ENCODE measurements at places on chromosomes 11 and 22.

- DNase-seq: no peak
These were observed 1339.8 kb downstream of the LRRC4C start for GRCh38 chr11:40119661-40120060.

- DNase-seq: no peak
These were observed 9.4 kb downstream of the DGCR8 start for GRCh38 chr22:20089226-20089976.

DNA sequence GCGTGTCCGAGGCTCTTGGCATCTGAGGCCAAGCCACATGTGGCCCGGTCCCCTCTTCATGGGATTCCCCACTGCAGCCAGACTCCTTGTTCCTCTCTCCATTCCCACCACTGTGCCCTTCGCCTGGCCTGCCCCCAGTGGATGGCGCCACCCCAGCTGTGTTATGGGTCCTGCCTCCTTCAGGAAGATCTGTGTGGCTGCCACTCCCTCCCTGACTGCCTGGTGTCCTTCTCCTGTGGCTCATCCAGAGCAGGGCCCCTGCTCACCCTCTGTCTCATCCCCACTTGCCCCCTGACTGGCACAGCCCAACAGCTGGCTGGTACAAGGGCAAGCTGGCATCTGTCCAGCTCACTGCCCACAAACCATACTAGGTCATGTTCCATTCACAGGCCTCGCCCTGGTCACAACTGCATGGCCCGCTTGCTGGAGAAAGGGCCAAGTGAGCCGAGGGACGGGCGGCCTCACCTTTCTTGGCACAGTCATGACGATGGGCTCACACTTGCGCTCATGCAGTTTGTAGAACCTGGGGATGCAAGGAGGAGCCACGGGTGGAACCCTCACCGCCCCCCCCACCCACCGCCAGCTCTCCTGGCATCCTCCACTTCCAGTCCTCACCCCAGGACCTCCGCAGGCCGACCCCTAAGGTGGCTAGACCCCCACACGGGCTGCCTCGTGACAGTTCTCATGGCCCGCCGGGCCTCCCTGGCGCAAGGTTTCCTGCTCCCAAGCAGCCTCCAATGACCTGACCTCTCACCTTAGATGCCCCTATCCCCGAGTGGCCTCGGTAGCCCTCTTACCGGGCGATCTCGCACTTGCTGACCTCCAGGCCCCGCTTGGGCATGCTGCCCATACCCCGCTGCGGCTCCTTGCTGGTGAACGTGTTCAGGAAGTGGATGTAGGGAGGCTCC is 2.1 kb upstream of the PTPRCAP start:
- DNase-seq: no peak

DNA sequence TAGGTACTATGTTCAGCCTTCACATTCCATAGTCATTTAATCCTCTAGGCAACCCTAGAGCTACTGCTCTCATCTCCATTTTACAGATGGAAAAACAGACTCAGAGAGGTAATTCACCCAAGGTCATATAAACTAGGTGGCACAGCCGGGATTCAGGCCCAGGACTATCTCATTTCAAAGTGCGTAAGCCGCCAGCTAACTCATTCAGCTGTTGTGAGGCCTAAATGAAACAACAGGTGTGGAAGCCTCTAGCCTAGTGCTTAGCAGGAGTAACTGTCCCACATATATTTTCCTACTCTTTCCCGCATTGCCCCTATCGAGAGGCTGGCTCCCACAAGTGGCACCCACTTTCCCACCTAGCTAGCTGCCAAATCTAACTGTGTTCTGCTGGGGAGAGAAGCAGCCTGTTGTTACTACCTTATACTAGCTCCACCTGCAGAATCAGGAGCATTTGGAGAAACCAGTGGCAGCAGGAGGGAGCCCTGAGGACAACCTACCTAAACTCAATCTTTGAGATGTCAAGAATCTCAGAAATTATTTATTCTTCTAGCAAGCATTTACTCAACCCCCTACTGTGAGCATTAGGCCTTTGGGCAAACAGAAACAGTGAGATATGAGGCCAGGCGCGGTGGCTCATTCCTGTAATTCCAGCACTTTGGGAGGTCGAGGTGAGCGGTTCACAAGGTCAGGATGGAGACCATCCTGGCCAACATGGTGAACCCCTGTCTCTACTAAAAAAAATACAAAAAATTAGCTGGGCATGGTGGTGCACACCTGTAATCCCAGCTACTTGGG is 20.9 kb downstream of the PRG3 start:
- no peak for DNase-seq

DNA sequence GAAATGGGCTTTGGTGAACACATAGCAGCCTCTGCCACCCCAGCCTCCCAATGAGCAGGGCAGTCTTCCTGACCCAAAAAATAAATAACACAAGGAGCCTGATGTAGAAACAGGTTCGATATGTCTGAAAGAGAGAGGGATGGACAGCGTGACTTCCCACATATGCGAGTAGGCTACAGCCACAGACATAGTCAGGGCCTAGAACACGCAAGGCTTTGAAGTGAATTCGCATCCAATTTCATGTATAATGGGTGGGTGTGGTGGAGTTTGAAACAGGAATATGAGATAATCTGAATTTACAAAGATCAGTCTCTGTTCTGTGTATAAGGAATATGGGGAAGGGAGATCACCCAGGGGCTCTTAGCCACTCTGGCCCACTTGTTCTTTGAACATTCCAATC is 74.4 kb downstream of the DBX1 start:
- DNase-seq: no peak

GRCh38 chr22:37462983-37463382 is 23.2 kb downstream of the MFNG start:
- DNase-seq: no peak

- DNase-seq: no peak
These were observed 192.6 kb upstream of the PITPNB start for GRCh38 chr22:28111501-28112189.

DNA sequence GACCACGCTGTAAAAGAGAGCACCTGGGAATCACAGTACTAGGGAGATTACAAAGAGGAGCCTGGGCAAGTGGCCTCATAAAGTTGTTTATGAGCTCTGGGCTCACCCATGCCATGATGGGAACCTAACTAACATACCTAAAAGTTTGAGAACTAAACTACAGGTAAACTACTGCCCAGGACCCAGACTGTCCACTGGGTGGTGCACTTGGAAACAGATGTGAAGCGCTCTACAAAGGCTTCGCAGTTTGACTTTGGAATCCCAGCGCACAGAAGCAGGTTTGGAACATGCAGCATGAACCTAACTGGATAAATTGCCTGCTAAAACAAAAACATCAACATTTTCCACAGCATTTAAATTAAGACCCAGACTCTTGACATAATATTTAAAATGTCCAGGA is 418.6 kb downstream of the FAM181B start:
- DNase-seq: no peak

- DNase-seq: no peak
These were observed 34.4 kb upstream of the PPARA start for GRCh38 chr22:46115755-46116490.

DNA sequence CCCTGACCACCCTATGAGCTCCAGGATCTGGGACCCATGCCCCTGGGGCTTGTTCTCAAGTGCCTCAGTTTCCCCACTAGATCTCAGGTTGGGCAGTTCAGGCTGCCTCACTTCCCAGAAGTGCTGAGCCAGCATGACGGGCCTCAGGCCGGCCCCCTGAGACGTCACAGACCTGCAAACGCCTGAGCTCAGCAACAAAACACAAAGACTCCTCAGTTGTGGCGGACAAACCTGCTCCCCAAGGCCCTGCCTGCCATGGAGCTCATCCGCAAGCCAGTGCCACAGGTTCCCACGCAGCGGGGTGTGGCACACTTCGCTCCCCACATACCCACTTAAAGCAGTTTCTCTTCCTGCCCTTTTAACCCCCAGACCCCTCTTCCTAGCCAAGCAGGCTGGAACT is 45.2 kb downstream of the NECTIN1 start:
- no peak for DNase-seq

DNA sequence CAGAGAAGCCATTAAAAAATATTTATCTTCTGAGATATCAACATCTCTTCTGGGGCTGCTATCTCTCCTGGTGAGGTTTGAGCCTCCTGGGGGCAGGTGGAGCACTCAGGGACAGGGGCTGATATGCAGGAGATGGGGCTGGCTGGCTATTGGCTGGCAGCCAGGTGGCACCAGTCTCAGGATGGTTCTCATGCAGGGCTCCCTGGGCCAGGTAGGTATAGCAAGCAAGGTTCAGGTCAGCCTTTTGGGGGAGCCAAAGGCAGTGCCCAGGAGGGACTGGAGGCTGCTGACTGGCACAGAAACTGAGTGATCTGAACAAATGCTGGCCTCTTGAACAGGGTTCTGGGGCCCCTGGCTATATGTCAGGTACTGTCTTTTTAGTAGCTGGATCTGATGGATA is 29.7 kb upstream of the EMSY start:
- no peak for DNase-seq

GRCh38 chr11:31671681-31672080 is 139.4 kb downstream of the PAX6 start:
- no peak for DNase-seq

- no peak for DNase-seq
These were observed 784.5 kb downstream of the BRD1 start for GRCh38 chr22:49042877-49043859.

- DNase-seq: no peak
These were observed 14.6 kb downstream of the MS4A6A start for GRCh38 chr11:60168306-60168705.

GRCh38 chr11:47550288-47551047 is 2.5 kb downstream of the CELF1 start:
- no peak for DNase-seq

DNA sequence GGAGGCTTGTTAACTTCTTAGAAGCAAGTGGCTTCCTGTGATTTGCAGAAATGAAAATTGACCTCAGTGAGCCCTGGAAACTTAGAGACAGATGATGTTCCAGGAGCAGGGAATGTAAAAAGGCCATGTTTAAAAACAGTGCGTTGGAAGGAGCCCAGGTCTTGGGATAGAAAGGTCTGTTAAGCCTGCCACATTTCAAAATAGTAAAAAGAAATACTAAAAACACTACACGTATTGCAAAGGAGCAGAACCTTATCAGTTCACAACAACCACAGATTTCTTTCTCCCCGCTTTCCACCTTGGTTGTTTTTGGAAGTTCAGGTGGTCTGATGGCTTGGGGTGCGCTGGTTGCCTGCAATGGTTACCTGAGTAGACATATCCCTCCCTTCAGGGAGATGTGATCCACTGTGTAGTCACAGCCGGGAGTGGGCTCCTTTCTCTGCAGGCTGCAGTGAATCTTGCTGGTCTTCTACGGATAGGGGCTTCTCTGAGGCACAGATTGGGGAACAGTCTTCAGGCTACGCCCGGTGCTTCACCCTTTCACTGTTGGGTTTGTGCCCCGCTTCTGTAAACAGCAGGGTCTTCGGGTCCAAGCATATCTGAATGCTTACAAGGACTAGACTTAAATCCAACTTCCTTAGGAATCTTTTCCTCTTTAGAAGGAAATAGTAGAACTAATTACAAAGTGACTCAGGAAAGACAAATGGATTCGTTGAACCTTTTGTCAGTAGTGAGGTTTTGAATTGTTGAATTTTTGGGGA is 1.9 kb downstream of the TEAD1 start:
- DNase-seq: no peak

DNA sequence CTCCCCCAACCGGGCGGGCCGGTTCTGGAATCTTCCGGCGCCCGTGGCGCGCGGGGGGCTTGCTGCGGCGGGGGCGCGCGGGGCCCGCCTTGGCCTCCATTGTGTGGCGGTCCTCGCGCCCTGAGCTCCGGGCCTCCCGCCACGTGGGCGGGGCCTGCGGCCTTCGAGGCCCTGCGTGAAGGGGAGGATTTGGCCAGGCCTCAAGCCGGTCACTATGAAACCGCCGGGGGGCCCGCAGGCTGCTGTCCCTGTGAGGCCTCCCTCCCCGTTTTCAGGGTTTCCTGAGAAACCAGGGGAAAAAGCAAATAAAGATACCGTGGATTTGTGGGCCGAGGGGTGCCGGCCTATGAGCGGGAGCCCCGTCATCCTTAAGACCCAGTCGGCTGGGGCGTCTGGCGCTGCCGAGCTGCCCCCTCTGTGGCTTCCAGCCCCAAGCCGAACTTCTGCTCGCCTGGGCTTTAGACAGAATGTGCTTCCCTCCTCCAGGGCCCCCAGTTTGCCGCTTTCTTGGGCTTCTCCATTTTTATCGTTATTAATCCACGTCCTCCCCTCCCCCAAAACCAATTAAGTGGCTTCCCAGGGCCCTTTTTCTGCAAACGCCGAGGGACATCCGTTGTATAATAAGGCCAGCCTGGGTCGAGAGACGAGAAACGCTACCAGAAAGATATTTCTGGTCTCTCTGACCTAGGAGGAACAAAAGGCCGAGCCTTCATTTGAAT is 602 bp downstream of the EWSR1 start:
- DNase-seq: no peak

- DNase-seq: no peak
These were observed 186.4 kb downstream of the BLID start for GRCh38 chr11:121929581-121929980.

DNA sequence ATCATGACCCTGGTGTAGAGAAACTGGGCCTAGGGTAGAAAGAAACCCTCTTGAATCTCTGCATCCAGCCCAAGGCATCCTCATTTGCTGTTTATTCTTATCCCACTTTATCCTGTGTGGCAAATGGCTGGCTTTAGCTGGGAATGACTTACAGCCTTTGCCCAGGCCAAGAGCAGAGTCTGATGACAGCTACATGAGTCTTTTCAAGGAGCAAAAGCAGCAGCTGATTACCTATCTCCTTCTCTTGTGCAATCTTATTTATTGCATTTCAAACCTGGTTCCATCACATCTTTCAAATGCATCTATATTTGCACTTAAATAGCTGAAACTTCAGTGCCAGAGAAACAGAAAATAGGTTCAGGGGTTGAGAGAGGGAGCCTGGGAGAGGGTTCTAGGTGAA is 26.1 kb downstream of the SYT13 start:
- DNase-seq: no peak

DNA sequence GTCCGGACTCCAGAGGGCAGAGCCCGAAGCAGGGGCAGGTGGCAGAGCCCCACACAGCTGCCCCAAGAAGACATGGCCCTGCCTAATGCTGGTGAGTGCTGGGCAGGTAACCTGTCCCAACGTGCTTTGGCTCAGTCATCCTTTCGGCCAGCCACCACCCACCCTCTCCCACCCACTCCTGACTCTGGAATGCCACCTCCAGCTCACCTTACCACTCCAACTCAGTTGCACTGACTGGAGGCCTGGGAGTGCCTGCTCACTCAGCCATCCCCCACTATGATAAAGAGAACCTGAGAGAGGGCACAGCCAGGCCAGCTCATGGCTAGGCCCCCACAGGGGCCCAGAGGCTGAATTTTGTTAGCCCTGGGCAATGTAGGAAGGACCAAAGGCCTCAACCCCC is 53.8 kb upstream of the MPEG1 start:
- DNase-seq: no peak

GRCh38 chr11:18495703-18496102 is 31.0 kb downstream of the TSG101 start:
- DNase-seq: no peak

Measured in GM18507 (cell line).